ENCODE measurements at places on chromosomes 2 and 18. TPM values are rescaled to one million over a fixed set of nuclear protein-coding genes. Genes with fewer than 3 reads are reported as not detected.

- peak; percentile 66 for DNase-seq
- no peaks in the 10 kb centered on the region for H3K36me3 ChIP-seq
- H3K4me1 ChIP-seq: no peaks in the 10 kb centered on the region
- no peaks in the 10 kb centered on the region for H3K27me3 ChIP-seq
- H3K4me3 ChIP-seq: no peak overlapping the region
These were observed 146.7 kb downstream of the PARD3B start for GRCh38 chr2:204691911-204692510.

- no peak overlapping the region for H3K4me3 ChIP-seq
- no peaks in the 10 kb centered on the region for H3K36me3 ChIP-seq
- DNase-seq: no peak
- H3K27ac ChIP-seq: no peak overlapping the region
- peaks cover 5% of the 10 kb centered on the region for H3K4me1 ChIP-seq
- H3K27me3 ChIP-seq: no peaks in the 10 kb centered on the region
These were observed 66.8 kb upstream of the FOSL2 start for GRCh38 chr2:28325567-28326468.

DNA sequence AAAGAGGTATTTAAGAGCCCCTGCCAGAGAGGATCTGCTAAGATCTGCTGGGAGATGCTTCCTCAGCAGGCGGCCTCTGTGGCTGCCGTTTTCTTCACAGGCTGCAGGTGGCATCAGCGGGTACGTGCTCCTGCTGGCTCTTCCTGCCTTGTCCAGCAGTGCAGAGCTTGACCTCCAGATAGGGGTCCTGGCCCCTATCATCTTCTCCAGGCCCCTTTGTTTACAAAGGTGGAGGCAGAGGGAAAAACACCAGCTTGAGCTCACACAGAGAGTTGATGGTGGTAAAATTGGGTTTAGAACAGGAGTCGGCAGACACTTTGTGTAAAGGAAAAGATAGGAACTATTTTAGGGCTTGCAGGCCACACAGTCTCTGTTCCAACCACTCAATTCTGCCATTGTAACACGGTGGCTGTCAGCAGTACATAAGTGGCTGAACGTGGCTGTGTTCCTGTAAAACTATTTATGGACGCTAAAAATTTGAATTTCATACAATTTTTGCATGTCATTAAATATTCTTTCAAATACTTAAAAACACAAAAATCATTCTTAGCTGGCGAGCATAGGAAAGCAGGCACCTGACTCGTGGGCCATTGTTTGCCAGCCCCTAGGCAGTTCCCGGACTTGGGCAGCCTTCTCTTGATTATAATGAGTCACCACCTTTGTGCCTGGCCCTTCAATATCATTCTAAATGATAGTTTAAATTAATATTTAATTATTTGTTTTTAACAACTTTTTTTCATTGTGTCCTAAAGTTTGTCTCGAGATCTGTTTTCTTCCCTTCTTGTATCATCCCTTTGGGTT, 98.2 kb upstream of the B3GNT7 start:
- no peak overlapping the region for H3K4me3 ChIP-seq
- H3K27ac ChIP-seq: peak overlapping the region; percentile 48
- DNase-seq: peak; percentile 67
- H3K27me3 ChIP-seq: no peaks in the 10 kb centered on the region
- peaks cover 2% of the 10 kb centered on the region for H3K36me3 ChIP-seq

DNA sequence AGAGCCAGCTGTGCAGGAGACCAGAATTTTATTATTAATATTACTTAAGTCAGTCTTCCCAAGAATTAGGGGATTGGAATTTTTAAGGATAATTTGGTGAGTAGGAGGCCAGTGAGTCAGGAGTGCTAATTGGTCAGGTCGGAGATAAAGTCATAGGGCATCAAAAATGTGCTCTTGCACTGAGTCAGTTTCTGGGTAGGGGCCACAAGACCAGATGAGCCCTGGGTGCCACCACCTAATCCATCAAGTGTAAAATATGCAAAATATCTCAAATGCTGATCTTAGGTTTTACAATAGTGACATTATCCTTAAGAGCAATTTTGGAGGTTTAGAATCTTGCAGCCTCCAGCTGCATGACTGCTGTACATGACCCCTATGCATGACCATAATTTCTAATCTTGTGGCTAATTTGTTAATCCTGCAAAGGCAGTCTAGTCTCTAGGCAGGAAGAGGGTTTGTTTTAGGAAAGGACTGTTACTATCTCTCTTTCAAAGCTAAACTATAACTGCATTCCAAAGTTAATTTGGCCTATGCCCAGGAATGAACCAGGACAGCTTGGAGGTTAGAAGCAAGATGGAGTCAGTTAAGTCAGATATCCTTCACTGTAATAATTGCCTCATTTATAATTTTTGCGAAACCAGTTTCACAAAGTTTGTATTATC, 215.9 kb downstream of the RNF152 start:
- H3K4me3 ChIP-seq: no peak overlapping the region
- H3K36me3 ChIP-seq: no peaks in the 10 kb centered on the region
- no peaks in the 10 kb centered on the region for H3K27me3 ChIP-seq
- no peak overlapping the region for H3K27ac ChIP-seq
- H3K4me1 ChIP-seq: peaks cover 7% of the 10 kb centered on the region

DNA sequence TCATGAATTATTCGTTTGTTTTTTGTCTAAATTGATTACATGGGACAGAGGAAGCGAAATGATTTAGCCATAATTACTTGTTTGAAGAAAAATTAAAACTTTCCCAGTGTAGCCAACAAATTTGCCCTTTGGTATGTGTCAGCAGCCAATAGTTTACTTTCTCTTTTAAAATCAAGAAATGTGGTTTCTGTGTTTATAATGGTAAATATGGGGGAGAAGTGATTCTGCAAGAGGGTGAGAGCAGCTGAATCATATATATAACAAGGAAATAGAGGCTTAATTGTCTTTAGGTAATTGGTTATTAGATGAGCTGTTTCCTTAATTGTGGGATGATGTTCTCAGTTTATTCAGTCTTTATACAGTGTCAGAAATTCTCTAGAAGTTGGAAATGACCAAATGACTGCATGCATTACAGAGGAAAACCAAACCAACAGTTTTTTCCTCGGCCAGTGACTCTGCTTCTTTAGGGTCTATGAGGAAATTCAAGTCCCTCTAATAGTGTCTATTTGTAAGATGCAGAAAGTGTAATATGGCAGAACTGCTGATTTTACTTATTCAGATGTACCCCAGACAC, 132.9 kb downstream of the AGPS start:
- peaks cover 2% of the 10 kb centered on the region for H3K4me1 ChIP-seq
- H3K4me3 ChIP-seq: no peak overlapping the region
- peaks cover 2% of the 10 kb centered on the region for H3K36me3 ChIP-seq
- H3K27me3 ChIP-seq: no peaks in the 10 kb centered on the region

DNA sequence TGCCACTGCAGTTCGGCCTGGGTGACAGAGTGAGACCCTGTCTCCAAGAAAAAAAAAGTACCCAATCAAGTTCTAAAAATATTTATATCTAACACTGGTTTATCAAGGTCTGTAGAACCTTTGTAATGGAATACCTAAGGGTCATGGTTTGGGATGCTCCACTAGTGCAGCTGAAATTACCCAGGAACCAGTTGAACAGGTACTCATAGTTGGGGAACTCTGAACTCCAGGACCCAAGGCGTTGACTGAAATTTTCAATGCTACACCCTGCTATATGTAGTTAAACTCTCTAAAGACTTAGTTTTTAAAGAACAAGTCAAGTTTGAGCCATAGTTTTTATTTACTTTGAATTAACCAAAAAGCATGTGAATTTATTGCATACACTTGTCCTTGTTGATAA, 55.1 kb downstream of the FAM117B start:
- no peak overlapping the region for H3K4me3 ChIP-seq
- peaks cover 7% of the 10 kb centered on the region for H3K4me1 ChIP-seq
- H3K27me3 ChIP-seq: no peaks in the 10 kb centered on the region
- no peak overlapping the region for H3K27ac ChIP-seq
- DNase-seq: no peak
- no peaks in the 10 kb centered on the region for H3K36me3 ChIP-seq

Gene IGFBP5
- total RNA-seq: 415 TPM

Gene IL36B
- not detected for total RNA-seq

Gene TNFRSF11A
- 3.3 TPM for total RNA-seq

All from body of pancreas (tissue), 4 donors.